ENCODE measurements at places on chromosomes 4 and X.

- no peak for DNase-seq
Measured at GRCh38 chr4:77176640-77177039, 19.6 kb downstream of the CCNG2 start.

DNA sequence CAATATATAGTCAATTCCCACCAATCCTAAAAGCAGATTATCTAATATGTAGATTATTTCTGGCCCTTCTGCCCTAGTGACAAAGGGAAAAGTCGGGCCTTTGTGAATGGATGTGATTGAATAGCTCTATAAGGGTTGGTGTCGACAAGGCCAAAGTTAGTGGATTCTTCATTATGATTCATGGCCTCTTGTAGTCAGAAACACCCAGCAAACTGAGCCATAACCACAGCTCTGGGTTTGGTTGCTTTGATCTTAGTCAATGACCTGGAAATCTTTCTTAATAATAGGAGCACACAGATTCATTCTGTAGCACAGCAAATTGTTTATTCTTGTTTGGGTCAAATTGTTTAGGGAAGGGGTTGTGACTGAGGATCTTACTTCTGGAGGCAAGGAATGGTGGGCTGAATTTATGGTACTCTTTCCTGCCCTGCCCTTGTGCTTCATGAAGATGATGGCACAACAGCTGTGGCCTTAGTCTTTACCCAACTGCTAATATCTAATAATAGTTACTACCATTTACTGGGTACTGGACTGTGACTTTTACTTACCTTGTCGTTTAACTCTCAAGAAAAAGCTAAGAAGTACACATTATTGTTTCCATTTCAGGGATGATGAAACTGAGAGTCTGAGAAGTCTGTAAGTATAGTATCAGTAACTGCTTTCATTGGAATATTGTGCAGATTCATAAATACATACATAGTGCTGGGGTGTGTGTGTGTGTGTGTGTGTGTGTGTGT lies 74.0 kb downstream of the AFF2 start:
- DNase-seq, result no peak

GRCh38 chr4:168092176-168092712 lies at the start of gene ANXA10:
Gene ANXA10 (plus strand): TSS chr4:168092537. CDS start chr4:168092701, 164 bp downstream.
- DNase-seq, result no peak

DNA sequence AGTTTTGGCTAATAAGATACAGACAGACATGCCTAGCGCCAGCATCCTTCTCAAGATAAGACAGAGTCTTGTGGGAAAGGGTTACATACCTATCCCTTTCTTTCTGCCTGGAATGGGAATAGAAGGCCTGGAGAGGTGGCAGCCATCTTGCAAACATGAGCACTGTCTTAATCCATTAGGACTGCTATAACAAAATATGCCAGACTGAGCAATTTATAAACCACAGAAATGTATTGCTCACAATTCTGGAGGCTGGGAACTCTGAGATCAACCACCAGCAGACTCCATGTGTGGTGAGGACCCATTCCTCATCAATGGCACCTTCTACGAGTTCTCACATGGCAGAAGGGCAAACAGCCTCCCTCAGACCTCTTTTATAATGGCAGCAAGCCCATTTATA lies 26.5 kb upstream of the NEIL3 start:
- DNase-seq, result no peak

GRCh38 chr4:2825740-2826139 lies 17.9 kb upstream of the ADD1 start:
- DNase-seq, result no peak

DNA sequence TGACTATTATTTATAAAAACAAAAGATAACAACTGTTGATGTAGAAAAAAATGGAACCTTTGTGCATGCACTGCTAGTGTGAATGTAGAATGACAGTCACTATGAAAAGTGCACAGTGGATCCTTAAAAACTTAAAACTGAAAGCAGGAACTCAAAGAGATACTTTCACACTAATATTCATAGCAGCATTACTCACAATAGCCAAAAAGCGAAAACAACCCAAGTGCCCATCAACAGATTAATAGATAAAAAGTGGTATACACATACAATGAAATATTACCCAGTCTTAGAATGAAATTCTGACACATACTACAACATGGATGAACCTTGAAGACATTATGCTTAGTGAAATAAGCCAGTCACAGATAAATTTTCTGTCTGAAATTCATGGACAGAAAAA lies 23.8 kb downstream of the CENPC start:
- no peak for DNase-seq

- no peak for DNase-seq
Measured at GRCh38 chrX:96170626-96171025, 514.0 kb upstream of the DIAPH2 start.

- DNase-seq, result no peak
Measured at GRCh38 chr4:23660865-23661264, 229.0 kb downstream of the PPARGC1A start.

GRCh38 chr4:87054900-87055299 lies 120.1 kb downstream of the AFF1 start:
- no peak for DNase-seq

GRCh38 chrX:3134316-3134945 lies 93.2 kb downstream of the ARSF start:
- no peak for DNase-seq
